ENCODE measurements at places on chromosomes 13 and 19. TPM values are rescaled to one million over a fixed set of nuclear protein-coding genes. Genes with fewer than 3 reads are reported as not detected.

DNA sequence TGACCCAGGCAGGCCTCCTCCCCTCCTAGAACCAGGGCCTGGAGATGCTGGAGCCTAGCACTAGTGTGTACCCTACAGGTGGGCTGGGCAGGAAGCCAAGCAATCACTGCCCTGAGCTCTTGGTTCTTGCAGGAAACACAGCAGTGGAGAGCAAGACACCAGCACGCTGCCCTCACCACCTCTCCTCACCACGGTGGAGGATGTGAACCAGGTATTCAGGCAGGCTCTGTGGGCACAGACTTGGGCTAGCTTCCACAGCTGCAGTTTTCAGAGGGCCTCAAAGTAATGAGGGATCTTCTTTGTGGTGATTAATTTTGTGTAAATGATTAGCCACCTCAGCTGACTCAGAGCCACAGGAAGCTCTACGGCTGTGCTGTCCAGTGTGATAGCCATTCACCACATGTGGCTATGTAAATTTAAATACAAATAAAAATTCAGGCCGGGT lies 13.6 kb upstream of the GPI start:
- no peaks in the 10 kb centered on the region for H3K27me3 ChIP-seq
- DNase-seq, result peak; percentile 21
- H3K36me3 ChIP-seq, result no peaks in the 10 kb centered on the region
- H3K4me1 ChIP-seq, result peaks cover 17% of the 10 kb centered on the region

GRCh38 chr19:10364644-10365043 lies 15.7 kb downstream of the TYK2 start:
- no peaks in the 10 kb centered on the region for H3K4me1 ChIP-seq
- H3K27ac ChIP-seq, result no peak overlapping the region
- no peak overlapping the region for H3K4me3 ChIP-seq

DNA sequence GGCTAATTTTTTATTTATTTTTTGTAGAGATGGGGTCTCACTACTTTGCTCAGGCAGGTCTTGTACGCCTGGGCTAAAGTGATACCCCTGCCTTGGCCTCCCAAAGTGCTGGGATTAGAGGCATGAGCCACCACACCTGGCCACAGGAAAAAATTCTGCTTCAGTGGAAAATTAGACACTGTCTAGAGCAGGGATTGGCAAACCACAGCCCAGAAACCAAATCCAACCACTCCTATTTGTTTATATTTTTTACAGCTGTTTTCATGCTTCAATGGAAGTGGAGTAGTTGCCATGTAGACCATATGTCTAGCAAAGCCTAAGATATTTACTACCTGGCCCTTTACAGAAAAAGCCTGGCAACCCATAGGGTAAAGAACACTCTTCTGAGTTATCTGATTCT lies 123.7 kb upstream of the MRI1 start:
- H3K36me3 ChIP-seq, result no peaks in the 10 kb centered on the region
- H3K27me3 ChIP-seq, result peaks cover 13% of the 10 kb centered on the region
- H3K27ac ChIP-seq, result no peak overlapping the region
- peaks cover 3% of the 10 kb centered on the region for H3K4me1 ChIP-seq

NCAN gene
- not detected for total RNA-seq

ZNF155 gene
- total RNA-seq, result 6.0 TPM

- no peaks in the 10 kb centered on the region for H3K4me1 ChIP-seq
- H3K27me3 ChIP-seq, result no peaks in the 10 kb centered on the region
- H3K36me3 ChIP-seq, result no peaks in the 10 kb centered on the region
- DNase-seq, result no peak
- H3K27ac ChIP-seq, result no peak overlapping the region
- no peak overlapping the region for H3K4me3 ChIP-seq
Observed at GRCh38 chr13:93637852-93638251, 411.2 kb downstream of the GPC6 start.

TJP3 gene
- 2.7 TPM for total RNA-seq

PLK5 gene
- not detected for total RNA-seq

URAD gene
- not detected for total RNA-seq

SLC25A15 gene
- total RNA-seq, result 20.5 TPM

- H3K36me3 ChIP-seq, result no peaks in the 10 kb centered on the region
- H3K4me3 ChIP-seq, result no peak overlapping the region
- H3K27me3 ChIP-seq, result no peaks in the 10 kb centered on the region
- no peak overlapping the region for H3K27ac ChIP-seq
Observed at GRCh38 chr13:108657519-108657918, 28.1 kb downstream of the MYO16 start.

PET100 gene
- 99.4 TPM for total RNA-seq

DNA sequence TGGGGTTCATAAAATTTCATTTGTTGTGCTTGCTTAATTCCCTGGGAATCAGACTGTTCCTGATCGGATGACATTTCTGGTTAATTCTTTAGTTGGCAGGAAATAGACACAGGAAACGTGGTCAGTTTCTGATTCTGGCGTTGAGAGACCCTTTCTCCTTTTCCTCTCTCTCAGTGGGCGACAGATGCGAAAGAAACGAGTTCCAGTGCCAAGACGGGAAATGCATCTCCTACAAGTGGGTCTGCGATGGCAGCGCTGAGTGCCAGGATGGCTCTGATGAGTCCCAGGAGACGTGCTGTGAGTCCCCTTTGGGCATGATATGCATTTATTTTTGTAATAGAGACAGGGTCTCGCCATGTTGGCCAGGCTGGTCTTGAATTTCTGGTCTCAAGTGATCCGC lies 10.8 kb downstream of the LDLR start:
- H3K4me1 ChIP-seq, result peaks cover 21% of the 10 kb centered on the region
- H3K27me3 ChIP-seq, result no peaks in the 10 kb centered on the region
- DNase-seq, result no peak
- H3K36me3 ChIP-seq, result peaks cover 74% of the 10 kb centered on the region
- H3K4me3 ChIP-seq, result no peak overlapping the region

GRCh38 chr13:27035892-27036235 lies 135.7 kb downstream of the USP12 start:
- H3K27me3 ChIP-seq, result peaks cover 22% of the 10 kb centered on the region
- DNase-seq, result no peak
- no peak overlapping the region for H3K27ac ChIP-seq
- no peaks in the 10 kb centered on the region for H3K36me3 ChIP-seq
- no peak overlapping the region for H3K4me3 ChIP-seq

- DNase-seq, result peak; percentile 53
- H3K4me3 ChIP-seq, result no peak overlapping the region
- H3K27me3 ChIP-seq, result no peaks in the 10 kb centered on the region
- H3K27ac ChIP-seq, result peak overlapping the region; percentile 87
Observed at GRCh38 chr13:113176280-113176679, 17.8 kb downstream of the PROZ start.

POLR2I gene
- 89.6 TPM for total RNA-seq

- no peaks in the 10 kb centered on the region for H3K4me1 ChIP-seq
- no peak overlapping the region for H3K27ac ChIP-seq
- no peak overlapping the region for H3K4me3 ChIP-seq
- no peaks in the 10 kb centered on the region for H3K36me3 ChIP-seq
- peaks cover under 1% of the 10 kb centered on the region for H3K27me3 ChIP-seq
- DNase-seq, result peak; percentile 9
Observed at GRCh38 chr13:76667551-76667950, 218.7 kb downstream of the KCTD12 start.

DNA sequence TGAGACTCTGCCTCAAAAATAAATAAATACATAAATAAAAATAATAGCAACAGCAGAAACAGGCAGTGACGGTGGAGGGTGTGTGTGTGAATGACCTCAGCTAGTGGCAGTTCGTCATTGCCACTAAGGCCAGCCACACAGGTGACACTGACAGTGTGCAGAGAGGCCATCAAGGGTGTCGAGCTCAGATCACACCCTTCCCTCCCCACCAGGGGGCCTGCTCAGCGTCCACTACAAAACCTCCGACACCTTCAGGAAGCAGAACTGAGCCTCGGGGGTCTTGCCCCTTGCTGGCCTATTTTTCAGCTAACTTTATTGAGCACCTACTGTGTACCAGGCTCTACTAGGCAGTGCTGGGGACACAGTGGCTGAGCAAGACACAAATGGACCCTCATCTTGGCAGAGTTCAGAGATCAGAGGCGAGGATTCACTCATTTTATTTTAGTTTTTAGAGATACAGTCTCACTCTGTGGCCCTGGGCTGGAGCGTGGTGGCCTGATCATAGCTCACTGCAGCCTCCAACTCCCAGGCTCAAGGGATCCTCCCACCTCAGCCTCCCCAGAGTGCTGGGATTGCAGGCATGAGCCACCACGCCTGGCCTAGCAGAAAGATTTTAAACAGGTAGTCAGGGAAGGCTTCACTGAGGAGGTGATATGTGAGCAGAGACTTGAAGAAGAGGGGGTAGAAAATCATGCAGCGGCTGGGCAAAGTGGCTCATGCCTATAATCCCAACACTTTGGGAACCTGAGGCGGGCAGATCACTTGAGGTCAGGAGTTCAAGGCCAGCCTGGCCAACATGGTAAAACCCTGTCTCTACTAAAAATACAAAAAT lies 30.3 kb upstream of the SEMA6B start:
- H3K4me3 ChIP-seq, result no peak overlapping the region
- no peaks in the 10 kb centered on the region for H3K4me1 ChIP-seq
- no peak overlapping the region for H3K27ac ChIP-seq
- peak; percentile 52 for DNase-seq
- no peaks in the 10 kb centered on the region for H3K36me3 ChIP-seq

DNA sequence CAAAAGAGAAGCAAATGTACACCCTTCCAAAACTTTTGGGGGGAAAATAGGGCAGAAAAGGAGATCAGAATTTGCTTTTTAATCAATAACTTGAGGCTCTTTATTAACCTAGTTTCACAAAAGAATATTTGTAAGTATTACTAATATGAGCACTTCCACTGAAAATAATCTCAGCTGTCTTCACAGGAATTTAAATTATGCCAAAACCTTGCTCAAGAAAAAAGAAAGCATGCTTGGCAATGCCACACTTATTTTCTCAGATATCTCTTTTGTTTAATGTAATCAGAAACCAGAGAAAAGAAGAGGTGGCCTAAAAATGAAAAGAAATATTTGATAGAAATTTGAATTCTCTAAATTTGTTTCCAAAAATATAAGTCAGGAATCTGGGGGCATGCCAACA lies 234.9 kb upstream of the GPC6 start:
- H3K4me1 ChIP-seq, result no peaks in the 10 kb centered on the region
- H3K27me3 ChIP-seq, result no peaks in the 10 kb centered on the region
- no peak for DNase-seq
- H3K36me3 ChIP-seq, result no peaks in the 10 kb centered on the region

DNA sequence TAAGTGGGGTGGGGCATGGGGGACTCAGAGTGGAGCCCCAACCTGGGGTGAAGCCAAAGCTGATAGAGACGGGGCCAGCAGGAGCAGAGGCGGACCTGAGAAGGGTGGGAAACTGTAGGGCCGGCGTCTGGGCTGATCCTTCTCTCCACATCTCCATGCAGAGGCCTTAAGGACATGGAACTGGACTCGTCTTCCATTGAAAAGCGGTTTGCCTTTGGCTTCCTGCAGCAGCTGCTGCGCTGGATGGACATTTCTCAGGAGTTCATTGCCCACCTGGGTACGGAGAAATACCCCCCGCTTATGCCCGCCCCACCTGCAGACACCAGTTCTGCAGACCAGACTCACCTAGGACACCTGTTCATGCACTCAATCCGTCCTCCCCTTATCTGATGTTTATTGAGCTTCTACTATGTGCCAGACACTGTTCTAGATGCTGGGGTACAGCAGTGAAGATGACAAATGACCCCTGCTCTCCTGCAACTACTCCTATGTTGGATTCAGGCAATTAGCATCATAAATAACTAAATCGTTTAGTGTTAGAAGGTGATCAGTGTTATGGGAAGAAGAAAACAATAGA lies 74.1 kb downstream of the RYR1 start:
- H3K36me3 ChIP-seq, result peaks cover 1% of the 10 kb centered on the region
- DNase-seq, result no peak
- peaks cover 2% of the 10 kb centered on the region for H3K27me3 ChIP-seq
- no peak overlapping the region for H3K27ac ChIP-seq
- H3K4me1 ChIP-seq, result peaks cover 6% of the 10 kb centered on the region

KCTD12 gene
- 11.1 TPM for total RNA-seq

- H3K4me1 ChIP-seq, result no peaks in the 10 kb centered on the region
- no peak overlapping the region for H3K4me3 ChIP-seq
- DNase-seq, result no peak
- peaks cover 3% of the 10 kb centered on the region for H3K27me3 ChIP-seq
Observed at GRCh38 chr19:43316591-43317319, 36.7 kb upstream of the CD177 start.

ZNF772 gene
- total RNA-seq, result 6.5 TPM

PALM gene
- total RNA-seq, result not detected

DNA sequence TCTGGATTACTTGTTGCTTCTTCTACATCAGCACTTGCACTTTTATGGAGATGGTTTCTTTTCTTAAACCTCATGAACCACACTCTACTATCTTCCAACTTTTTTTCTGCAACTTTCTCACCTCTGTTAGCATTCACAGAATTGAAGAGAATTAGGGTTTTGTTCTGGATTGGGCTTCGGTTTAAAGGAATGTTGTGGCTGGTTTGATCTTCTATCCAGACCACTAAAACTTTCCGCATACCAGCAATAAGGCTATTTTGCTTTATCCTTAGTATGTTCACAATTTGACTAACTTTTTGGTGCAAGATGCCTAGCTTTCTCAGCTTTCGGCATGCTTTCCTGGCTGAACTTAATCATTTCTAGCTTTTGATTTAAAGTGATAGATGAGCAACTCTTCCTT lies 666.7 kb upstream of the MIR17HG start:
- no peaks in the 10 kb centered on the region for H3K4me1 ChIP-seq
- H3K36me3 ChIP-seq, result no peaks in the 10 kb centered on the region
- H3K4me3 ChIP-seq, result no peak overlapping the region
- H3K27ac ChIP-seq, result no peak overlapping the region
- no peaks in the 10 kb centered on the region for H3K27me3 ChIP-seq
- no peak for DNase-seq

RDH8 gene
- total RNA-seq, result not detected

DNA sequence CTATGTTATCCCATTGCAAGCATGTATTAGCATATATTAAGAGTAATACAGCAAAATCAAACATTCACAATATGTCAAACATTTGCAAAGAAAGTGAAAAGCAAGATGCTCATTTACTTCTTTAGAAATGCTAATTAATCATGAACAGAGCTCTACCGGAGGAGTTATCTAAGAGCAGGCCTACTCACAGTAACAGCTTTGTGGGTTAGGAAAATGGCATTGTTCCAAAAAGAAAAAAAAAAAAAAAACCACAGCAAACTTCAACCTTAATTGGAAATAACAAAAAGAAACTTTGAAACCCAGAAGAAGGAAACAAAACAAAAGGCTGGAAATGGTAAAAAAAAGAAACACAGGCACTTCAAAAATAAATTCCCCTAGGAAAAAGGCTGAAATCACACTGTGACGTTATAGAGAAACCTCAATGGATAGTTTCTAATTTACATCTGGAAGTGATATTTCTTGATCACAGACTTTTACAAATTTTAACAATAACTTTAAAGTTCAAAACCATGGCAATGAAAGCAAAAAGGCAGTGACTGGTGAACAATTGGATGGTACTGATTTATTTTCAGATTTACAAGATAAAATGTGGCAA lies 1236.8 kb upstream of the SPRY2 start:
- no peaks in the 10 kb centered on the region for H3K36me3 ChIP-seq
- H3K4me1 ChIP-seq, result no peaks in the 10 kb centered on the region
- H3K27me3 ChIP-seq, result no peaks in the 10 kb centered on the region
- no peak overlapping the region for H3K27ac ChIP-seq
- H3K4me3 ChIP-seq, result no peak overlapping the region

CGB5 gene
- total RNA-seq, result not detected

DNA sequence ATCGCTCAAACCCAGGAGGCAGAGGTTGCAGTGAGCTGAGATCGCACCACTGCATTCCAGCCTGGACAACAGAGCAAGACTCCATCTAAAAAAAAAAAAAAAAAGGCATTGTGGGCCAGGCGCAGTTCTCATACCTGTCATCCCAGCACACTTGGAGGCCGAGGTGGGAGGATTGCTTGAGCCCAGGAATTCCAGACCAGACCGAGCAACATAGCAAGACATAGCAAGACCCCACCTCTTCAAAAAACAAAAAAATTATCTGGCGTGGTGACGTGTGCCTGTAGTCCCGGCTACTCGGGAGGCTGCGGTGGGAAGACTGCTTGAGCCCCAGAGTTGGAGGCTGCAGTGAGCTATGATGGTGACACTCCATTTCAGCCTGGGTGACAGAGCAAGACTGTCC lies 18.0 kb downstream of the PIP5K1C start:
- H3K4me1 ChIP-seq, result peaks cover 16% of the 10 kb centered on the region
- H3K36me3 ChIP-seq, result peaks cover 13% of the 10 kb centered on the region
- no peak overlapping the region for H3K27ac ChIP-seq
